ENCODE measurements at places on chromosomes 16 and 17.
A peak's percentile ranks its signal among the peaks of the same experiment; 100 is the strongest.

GRCh38 chr16:970386-970765, 408 bp downstream of the LMF1 start:
- no peak for DNase-seq

DNA sequence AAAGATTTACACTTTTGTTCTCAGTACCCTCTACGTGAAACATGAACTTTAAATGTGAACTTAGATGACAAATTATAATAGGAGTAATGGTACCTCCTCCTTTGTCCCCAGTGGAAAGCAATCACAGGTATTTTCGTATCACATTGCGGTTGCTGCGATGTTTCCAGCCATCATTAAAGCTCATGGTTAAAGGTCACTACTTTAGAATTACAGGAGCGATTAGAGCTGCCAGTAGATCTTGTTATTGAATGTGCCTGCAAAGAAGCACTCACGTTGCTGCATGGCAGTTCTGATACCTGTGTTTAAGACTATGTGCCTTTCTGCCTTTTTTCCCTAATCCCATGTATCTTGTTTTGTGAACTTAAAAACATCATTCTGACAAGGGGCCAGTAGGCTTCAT, 301.0 kb downstream of the CPPED1 start:
- DNase-seq: no peak

GRCh38 chr16:86681031-86681756, 102.8 kb downstream of the FOXL1 start:
- no peak for DNase-seq

DNA sequence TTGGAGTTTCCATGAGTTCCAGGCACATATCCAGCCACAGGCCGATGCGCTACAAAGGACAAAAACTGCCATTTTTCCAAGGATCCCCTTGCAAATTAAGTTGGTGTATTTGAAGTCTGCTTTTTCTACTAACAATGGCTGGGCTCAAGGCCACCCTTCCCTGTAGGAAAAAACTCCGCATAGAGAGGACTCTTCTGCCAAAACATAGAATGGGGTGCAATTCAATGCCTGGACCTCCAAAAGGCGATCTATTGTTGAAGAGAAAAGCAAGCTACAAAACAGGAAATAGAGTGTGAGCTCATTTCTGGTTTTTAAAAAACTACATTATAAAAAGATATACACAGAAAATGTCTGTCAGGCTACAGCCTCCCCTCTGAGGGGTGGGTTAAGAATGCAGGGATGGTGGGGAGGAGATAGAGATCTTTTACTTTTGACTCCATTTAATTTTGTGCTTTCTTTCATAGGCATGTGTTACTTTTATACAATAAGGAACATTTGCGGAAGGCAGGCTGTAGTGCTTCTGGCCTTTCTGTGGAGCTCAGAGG, 22.9 kb upstream of the PRSS54 start:
- no peak for DNase-seq

DNA sequence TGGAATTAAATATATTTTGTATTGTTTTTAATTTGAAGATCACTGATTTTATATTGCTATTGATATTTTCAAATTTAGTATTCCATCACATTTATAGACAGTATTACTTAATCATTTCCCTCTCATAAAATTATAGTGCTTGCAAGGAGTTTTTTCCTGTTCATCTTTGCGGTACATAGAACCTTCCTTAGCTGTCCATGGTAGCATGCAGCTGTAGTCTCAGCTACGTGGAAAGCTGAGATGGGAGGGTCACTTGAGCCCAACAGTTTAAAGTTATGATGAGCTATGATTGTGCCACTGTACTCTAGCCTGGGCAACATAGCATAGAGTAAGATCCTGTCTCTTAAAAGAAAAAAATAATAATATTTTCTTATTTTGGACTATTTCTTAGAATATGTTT, 215.8 kb upstream of the CHMP6 start:
- DNase-seq: no peak

- no peak for DNase-seq
Observed at GRCh38 chr16:66717112-66717675, 20.7 kb upstream of the CMTM4 start.

GRCh38 chr17:5380491-5381135, 38.8 kb downstream of the NUP88 start:
- no peak for DNase-seq

GRCh38 chr16:89749637-89750036, 28.3 kb downstream of the ZNF276 start:
- no peak for DNase-seq

DNA sequence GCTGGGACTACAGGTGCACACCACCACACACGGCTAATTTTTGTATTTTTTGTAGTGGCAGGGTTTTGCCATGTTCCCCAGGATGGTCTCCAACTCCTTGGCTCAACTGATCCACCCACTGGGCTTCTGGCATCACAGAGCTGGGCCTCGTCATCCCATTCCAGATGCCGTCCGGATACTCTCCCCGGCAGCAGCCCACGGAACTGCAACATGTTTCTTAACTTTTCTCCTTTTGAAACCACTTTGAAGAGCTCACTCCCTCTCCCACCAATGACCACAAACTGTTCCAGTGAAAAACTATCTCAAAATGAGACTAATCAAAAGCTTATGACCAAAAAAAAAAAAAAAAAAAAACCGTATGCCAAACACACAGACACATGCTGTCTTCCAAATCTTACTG, 17.6 kb downstream of the PEMT start:
- no peak for DNase-seq

GRCh38 chr17:71919186-71919585, 201.6 kb upstream of the SOX9 start:
- no peak for DNase-seq

GRCh38 chr16:72188541-72188940, 16.6 kb upstream of the PMFBP1 start:
- DNase-seq: no peak

GRCh38 chr16:49556606-49557446, 183.2 kb downstream of the C16orf78 start:
- DNase-seq: peak; percentile 34

GRCh38 chr16:28082624-28083023, 19.1 kb upstream of the GSG1L start:
- no peak for DNase-seq

DNA sequence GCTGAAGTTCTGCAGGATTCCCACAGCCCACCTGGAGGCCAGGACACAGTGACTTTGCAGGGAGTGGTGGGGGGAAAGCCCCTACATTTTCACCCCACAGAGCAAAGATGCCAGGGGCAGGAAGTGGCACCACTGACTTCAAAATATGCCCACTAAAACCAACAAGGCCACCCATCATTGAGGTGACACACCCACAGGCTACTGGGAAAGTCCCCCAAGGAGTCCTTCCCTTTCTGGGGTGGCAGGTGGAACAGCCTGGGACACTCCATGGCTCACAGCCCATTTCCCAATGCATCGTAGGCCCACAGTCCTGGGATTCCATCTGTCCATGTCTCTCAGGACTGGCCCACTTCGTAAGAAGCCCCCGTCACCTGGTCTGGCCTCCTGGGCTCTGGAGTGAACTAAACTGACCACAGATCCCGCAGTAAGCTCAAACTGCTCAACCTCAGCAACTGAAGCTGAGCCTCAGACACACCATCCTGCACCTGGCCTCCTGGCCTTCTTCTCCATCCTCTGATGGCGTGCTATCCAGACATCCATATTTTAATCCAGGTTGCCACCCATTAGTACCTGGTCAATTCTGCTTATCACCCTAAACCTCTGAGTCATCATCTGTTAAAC, 7.5 kb upstream of the CCL1 start:
- no peak for DNase-seq

GRCh38 chr16:23771642-23772041, 16.8 kb downstream of the CHP2 start:
- DNase-seq: no peak

DNA sequence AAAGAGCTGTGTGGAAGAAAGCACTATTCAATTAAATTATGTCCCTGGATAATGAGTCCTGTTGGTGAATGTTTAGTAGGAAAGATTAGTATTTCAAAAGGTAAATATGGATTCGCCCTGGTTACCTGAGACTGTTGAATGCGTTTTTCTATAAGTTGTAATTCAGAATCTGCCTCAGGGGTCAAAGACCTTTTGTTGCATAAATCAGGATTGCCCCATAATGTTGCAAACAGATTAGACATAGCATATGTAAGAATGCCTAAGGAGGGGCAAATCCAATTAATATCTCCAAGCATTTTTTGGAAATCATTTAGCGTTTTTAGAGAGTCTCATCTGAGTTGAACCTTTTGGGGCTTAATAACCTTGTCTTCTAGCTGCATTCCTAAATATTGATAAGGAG, 70.1 kb upstream of the ARL4D start:
- no peak for DNase-seq

DNA sequence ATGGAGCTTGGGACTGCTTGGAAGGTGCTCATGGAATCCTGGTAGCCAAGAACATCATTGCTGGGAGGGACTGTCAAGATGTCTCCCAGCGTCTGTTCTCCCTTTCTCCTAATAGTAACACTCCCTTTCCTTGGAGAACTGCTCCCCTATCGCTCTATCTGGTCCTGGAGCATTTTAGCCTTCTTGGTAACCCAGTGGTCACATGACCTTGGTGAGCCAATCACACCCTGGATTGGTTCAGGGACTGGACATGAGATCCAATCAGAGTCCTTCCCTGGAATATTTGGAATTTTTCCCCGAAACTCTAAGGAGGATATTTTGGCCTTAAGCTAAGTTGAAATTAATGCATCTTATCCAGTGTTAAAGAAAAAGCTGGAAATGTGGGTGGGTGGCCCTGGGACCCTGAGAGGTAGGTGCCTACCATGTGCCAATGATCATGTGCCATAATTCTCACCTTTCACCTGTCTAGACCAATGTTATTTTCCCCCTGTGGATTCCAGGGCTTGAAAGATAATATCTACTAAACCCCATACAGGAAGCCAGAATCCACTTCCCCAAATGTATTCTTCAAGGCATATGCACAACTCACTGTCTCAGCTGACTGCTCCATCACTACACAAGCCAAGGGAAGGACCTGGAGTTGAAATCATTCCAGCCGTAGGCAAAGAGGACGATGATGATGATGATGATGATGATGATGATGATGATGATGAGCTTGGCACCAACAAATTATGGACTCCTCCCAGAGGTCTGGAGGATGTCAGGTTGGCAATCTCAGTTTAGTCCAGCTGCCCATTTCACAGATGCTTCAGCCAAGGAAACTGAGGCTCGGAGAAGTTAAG, 193.2 kb downstream of the RAB11FIP4 start:
- no peak for DNase-seq

GRCh38 chr16:78795433-78795832, 696.0 kb downstream of the WWOX start:
- DNase-seq: no peak

DNA sequence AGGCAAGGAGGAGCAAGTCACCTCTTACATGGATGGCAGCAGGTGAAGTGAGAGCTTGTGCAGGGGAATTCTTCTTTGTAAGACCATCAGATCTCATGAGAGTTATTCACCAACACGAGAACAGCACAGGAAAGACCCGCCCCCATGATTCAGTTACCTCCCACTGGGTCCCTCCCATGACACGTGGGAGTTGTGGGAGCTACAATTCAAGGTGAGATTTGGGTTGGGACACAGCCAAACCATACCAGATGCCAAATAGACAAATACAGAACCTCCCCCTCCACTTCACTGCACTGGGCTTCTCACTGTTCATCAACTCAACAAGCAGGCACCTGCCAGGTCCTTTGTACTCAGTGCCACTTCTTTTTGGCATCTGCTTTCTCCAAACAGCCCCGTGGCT, 100.2 kb downstream of the WSCD1 start:
- DNase-seq: no peak

GRCh38 chr17:48985436-48986245, 11.5 kb upstream of the IGF2BP1 start:
- no peak for DNase-seq

DNA sequence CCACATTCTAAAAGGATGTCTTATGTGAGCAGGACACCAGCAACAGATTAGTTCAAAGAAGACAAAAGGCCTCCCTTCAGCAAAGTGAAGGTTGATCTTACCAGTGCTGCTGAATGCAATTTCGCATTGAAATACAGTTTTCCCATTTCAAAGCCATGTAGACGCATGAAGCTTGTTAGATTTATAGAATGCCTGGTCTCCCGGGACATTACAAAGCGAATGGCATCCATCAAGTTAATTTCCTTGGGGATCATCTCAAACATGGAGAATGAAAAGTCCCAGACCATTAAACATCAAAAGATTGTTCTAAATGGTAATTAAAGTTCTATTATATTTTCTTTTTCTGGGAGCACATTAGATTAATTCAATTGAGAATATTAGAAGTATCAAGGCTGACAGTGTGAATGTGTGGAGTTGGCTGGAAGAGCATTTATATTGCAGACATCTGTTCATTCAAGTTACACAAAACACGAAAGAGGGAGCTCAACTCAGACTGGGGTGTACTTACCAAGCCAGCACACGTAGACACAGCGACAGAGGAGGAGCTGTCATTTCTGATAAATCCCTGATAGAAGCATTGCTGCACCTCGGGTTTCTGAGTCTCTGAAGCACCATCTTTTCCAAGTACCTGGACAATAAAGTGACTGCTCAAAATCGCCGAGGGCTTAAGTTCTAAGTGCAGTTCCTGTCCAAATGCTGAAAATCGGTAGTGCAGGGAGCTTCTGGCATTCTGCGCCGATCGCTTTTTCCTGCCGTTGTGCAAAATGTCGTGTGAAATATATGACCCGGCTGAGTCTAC, 3.8 kb downstream of the ADAMTS18 start:
- no peak for DNase-seq

DNA sequence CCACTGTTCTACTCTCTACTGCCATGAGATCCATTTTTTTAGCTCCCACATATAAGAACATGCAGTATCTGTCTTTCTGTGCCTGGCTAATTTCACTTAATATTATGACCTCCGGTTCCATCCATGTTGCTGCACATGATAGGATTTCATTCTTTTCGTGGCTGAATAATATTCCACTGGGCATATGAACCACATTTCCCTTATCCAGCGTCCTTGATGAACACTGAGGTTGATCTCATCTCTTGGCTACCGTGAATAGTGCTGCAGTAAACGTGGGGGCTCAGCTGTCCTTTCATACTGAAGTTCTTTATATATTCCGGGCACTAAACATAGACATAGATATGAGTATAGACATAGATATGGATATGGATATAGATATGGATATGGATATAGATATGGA, 109.3 kb upstream of the TNRC6C start:
- DNase-seq: no peak
